Fibroblast of lung (primary cell): ENCODE measurements at places on chromosomes 16 and 17.

- DNase-seq = no peak
- H3K27ac ChIP-seq = no peak overlapping the region
- peaks cover 2% of the 10 kb centered on the region for H3K36me3 ChIP-seq
Observed at GRCh38 chr16:67736858-67737257, 17.7 kb upstream of the GFOD2 start.

- H3K27me3 ChIP-seq = no peaks in the 10 kb centered on the region
- peak overlapping the region; percentile 69 for H3K4me3 ChIP-seq
Observed at GRCh38 chr16:65124212-65124548, 2.3 kb upstream of the CDH11 start.

- H3K27ac ChIP-seq = no peak overlapping the region
- H3K4me3 ChIP-seq = no peak overlapping the region
- peaks cover 3% of the 10 kb centered on the region for H3K4me1 ChIP-seq
- H3K27me3 ChIP-seq = no peaks in the 10 kb centered on the region
- DNase-seq = no peak
Observed at GRCh38 chr16:30808146-30808545, 21.1 kb upstream of the ZNF629 start.

DNA sequence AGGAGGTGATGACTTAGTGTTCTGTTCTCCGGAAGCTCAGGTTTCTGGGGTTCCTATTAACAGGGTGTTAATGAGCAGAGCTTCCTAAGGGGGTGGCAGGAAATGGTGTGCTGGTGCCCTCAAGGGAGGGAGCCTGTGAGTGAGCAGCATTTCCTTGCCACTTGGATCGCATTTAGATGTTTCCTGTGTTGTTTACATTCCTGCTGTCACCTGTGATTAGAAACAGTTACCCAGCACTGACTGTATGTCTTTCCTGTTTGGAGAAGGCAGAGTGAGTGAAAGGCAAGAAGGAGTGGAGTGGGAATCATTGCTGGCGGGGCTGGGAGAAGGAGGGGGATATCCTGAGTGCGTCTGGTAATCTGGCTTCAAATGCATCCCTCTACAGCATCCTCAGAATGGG lies 214.6 kb downstream of the CCDC182 start:
- H3K36me3 ChIP-seq = no peaks in the 10 kb centered on the region
- H3K4me1 ChIP-seq = no peaks in the 10 kb centered on the region
